ENCODE measurements at places on chromosomes 1 and 21.

GRCh38 chr1:119816407-119816806, 5.1 kb upstream of the REG4 start:
- no peak for DNase-seq

- DNase-seq: no peak
Measured at GRCh38 chr1:38291906-38292521, 245.4 kb upstream of the POU3F1 start.

- no peak for DNase-seq
Measured at GRCh38 chr1:26349188-26349876, 4.6 kb downstream of the CRYBG2 start.

DNA sequence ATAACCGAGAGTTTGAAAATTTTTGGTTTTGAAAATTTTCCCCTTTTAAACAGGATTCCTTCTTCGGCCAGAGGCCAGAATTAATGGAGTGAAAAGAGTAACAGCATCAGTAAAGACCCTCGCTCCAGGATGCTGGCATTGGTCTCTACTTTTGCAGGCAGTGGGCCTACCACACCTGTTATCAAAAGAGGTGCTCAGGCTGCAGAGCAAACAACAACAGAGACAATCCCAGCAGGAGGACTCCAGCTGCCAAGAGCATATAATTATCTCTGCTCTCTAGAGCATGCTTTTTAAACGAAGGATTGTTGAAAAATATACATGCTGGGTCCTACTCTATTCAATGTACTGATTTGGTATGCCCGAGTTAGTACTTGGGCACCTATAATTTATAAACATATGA, 1048.5 kb downstream of the PLA2G4A start:
- no peak for DNase-seq

- no peak for DNase-seq
Measured at GRCh38 chr1:79198832-79199231, 192.3 kb upstream of the ADGRL4 start.

GRCh38 chr1:205810448-205811157, 2.4 kb downstream of the SLC41A1 start:
- DNase-seq: no peak

DNA sequence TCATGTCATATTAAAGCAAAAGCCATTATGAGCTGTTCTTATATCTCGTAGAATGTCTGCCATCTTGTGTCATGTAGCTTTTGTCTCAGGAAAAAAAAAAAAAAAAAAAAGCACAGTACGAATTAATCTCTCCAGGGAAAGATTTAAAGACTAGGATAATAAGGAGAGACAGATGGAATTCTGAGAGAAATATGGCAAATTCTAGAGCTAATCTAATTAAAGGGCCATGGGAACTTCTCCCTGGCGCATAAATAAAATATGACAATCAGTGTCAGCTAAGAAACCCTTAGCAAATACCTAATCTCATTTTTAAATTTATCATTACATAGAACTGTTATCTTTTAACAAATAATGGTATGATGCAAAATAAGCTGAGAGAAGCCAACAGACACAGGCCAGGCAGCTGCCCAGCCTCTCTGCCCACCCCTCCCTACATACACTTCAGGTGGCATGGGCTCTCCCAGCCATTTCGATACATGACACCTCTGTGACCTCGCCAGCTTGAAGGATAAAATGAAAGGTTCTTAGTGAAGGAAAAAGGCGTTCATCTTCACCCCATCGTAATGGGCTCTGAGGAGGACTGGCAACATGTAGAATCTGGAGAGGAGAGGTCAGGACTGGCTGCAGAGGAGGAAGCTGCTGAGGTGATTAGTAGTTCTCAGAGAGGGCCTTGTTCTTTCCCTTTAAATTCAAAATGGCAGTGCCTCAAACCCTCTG, 39.8 kb downstream of the DISC1 start:
- no peak for DNase-seq

DNA sequence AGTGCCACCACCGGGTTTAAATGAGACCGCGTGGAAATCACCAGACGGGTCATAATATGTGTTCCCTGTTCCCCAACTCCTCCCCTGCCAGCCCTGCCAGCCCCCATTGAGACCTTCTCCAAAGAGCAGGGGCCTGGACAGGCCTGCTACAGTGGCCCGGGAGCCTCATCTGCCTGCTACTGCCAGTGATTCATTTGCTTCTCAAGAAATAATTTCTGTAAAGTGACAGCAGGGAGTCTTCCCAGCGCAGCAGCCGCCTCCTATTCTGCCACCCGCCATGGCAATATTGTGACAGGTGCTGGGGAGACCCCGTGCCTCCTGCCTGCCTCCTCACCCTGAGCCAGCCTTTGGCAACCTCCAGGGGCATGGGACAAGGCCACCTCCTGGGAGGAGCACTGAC, 8.9 kb downstream of the IFFO2 start:
- no peak for DNase-seq

- DNase-seq: no peak
Measured at GRCh38 chr1:201376464-201377374, 761 bp downstream of the TNNT2 start.

GRCh38 chr21:46437511-46437910, 21.2 kb upstream of the DIP2A start:
- no peak for DNase-seq

- DNase-seq: no peak
Measured at GRCh38 chr21:43294194-43294902, 125.5 kb downstream of the CRYAA start.

DNA sequence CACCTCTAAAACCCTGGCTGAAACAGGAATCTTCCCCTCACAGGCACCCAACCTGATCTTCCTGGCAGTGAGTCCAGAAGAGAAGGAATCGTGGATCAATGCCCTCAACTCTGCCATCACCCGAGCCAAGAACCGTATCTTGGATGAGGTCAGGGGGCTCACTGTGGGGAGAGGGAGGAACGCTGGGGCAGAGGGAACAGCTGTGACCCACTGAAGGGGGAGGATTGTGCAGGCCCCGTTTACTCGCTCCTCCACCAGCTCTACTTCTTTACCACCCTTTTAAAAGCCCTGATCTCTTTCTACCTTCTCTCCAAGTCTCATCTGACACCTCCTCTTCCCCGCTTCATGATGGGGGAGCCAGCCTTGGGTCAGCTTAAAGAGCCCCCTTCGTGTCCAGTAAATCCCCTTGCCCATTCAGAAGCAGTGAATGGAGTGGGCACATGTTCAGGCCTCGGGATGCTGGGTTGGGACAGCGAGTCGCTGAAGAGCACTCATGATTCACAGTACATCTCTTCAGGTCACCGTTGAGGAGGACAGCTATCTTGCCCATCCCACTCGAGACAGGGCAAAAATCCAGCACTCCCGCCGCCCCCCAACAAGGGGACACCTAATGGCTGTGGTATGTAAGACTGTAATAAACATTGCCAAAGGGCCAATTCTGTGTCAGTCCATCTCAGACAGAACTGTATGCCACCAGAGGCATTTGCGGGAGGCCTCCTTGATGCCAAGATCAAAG, 7.3 kb downstream of the PLEKHO1 start:
- no peak for DNase-seq

DNA sequence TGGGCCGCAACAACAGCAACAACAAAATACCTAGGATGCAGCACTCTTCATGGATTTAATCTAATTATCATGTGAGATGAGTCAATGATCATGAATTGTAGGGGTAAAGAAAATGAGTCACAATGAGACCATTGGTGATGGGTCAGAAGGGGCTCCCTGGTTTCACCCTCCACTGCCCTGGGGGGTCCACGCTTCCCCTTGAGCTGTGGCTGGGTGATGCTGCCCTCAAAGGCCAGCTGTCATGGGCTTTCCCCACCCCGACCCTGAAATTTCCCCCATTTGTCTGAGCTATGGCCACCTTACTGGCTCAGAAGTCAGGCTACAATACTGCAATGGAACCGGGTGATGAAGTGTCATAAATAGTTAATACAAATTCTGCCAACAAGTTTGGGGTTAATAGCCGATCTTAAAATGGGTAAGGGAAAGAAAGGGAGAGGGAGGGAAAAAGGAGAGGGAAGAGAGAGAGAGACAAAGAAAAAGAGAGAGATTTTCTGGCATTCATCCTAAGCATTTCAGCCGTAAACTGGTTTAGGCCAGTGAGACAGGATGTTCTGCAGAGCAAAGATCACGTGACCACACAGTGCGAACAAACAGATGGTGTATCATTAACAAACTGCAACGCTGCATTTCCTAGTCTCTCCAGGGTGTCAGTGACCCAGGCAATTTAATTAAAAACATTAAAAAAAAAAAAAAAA, 143.4 kb upstream of the ERRFI1 start:
- peak; percentile 77 for DNase-seq

- DNase-seq: no peak
Measured at GRCh38 chr1:118012515-118013124, 83.1 kb downstream of the WDR3 start.

- DNase-seq: no peak
Measured at GRCh38 chr1:221141606-221142285, 262.5 kb downstream of the HLX start.
